ENCODE measurements at places on chromosomes 12 and 14. TPM values are rescaled to one million over a fixed set of nuclear protein-coding genes. Genes with fewer than 3 reads are reported as not detected.

The PLCZ1 gene
- total RNA-seq = not detected

The LRRC10 gene
- not detected for total RNA-seq

The OR4E2 gene
- total RNA-seq = not detected

The PTGER2 gene
- total RNA-seq = 2.7 TPM

The AKAP6 gene
- 10.7 TPM for total RNA-seq

The AQP5 gene
- total RNA-seq = not detected

The KRT3 gene
- not detected for total RNA-seq

The ALX1 gene
- total RNA-seq = not detected

The BDKRB1 gene
- total RNA-seq = 2.3 TPM

The SSTR1 gene
- 8.7 TPM for total RNA-seq

The FBXO21 gene
- total RNA-seq = 58.8 TPM

The LRIG3 gene
- 59.4 TPM for total RNA-seq

The HCAR3 gene
- not detected for total RNA-seq

The CD27 gene
- 20.6 TPM for total RNA-seq

The PTCSC3 gene
- not detected for total RNA-seq

The CBX5 gene
- 33.0 TPM for total RNA-seq

The NID2 gene
- 8.6 TPM for total RNA-seq

The GNB3 gene
- 0.85 TPM for total RNA-seq

The TM7SF3 gene
- total RNA-seq = 33.8 TPM

The CCDC197 gene
- total RNA-seq = not detected

The ISCU gene
- 140 TPM for total RNA-seq

The RIPK3 gene
- 70.1 TPM for total RNA-seq

The SLC6A12 gene
- 1.7 TPM for total RNA-seq

The OS9 gene
- total RNA-seq = 277 TPM

The FUT8 gene
- total RNA-seq = 126 TPM

The SMCO3 gene
- total RNA-seq = not detected

The C14orf119 gene
- total RNA-seq = 13.7 TPM

The KRT75 gene
- total RNA-seq = not detected

The SLC16A7 gene
- total RNA-seq = 15.9 TPM

The SLC10A1 gene
- total RNA-seq = not detected

The CIPC gene
- total RNA-seq = 45.0 TPM

The KRT83 gene
- not detected for total RNA-seq

The INHBC gene
- total RNA-seq = not detected

The GPD1 gene
- 409 TPM for total RNA-seq

The NRXN3 gene
- 3.1 TPM for total RNA-seq

The SDR9C7 gene
- total RNA-seq = not detected

The GYS2 gene
- not detected for total RNA-seq

The TMPRSS12 gene
- not detected for total RNA-seq

The PKP2 gene
- 67.2 TPM for total RNA-seq

Data from Peyer's patch (tissue), 4 donors.